Panc1 (cell line): ENCODE measurements at places on chromosomes 2 and 18. TPM values are rescaled to one million over a fixed set of nuclear protein-coding genes. Genes with fewer than 3 reads are reported as not detected.

DNA sequence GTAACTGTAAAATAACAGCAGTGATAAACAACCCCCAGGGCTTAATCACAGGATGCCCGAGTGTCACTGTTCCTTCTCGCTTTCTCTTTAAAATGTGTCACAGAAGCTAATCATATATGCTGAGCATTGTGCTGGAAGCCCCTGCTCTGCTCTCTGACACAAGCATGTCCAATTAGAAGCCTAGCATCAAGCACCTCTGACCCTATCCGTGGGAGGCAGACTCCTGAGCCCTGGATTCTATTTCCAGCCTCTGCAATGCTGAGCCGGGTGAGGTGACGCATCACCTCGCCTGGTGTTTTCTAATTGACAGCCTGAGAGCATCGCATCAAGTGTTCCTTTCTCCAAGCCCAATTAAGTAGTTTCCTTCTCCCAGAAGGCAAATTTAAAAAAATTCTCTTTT lies 19.7 kb upstream of the SCG2 start:
- DNase-seq: no peak

DNA sequence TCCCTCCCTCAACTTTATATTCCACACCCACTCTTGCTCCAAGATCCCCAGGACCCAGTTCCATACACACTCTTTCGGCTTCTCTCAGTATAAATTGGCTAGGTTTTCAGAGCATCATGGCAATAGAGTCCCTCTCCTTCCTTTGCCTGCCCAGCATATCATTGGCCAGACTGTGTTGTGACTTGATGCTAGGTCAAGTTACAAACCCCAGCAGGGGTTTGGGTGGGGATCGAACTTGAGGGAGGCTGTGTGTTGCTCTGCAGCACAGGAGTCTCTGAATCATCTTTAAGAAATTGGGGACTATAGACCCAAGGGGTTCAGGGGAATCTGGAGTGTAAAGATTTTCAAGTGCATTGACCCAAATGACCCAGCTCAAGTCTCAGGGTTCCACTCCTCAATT lies 477.5 kb upstream of the MEIS1 start:
- no peak for DNase-seq

GRCh38 chr18:22466608-22467395 lies 49.1 kb upstream of the CTAGE1 start:
- DNase-seq: peak; percentile 48

GRCh38 chr2:217661378-217661777 lies 341.4 kb downstream of the TNS1 start:
- DNase-seq: no peak

DNA sequence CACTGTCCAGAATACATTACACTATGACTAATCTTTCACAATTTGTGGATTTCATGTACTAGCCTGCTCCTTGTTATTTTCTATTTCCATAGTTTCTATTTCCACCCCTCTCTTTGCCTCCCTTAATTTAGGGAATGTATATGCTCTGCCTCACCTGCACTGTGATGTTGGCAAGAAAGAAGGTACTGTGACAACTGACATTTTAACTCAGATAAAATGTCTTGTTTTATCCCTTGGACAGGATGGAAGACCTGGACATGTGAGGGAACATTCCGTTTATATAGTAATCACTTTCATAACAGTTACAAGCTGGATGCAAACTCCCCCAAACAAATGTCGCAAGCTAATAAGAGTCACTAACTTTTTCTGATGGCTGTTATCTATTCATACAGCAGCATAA lies 21.5 kb upstream of the DSG3 start:
- no peak for DNase-seq

DNA sequence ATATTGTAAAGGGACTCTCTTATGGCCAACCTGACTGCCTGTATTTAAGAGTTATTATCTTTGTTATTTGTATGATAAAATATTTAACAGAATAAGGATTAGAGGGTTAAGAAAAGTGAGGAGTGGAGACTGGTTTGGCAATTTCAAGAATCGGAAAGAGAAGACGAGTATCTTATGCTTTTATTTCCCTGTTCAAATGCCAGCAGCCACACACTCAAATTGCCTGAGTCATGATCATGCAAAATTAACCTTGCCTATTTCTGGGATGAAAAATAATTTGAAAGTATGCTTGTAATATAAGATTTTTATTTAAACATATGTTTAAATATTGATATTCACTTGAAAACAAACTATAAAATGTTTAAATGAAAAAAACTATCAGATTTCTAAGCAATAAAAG lies 188.6 kb downstream of the CD226 start:
- DNase-seq: no peak

- no peak for DNase-seq
Measured at GRCh38 chr2:7997279-7997678, 684.6 kb upstream of the ID2 start.

GRCh38 chr2:36415381-36416022 lies 59.9 kb downstream of the CRIM1 start:
- no peak for DNase-seq

DNA sequence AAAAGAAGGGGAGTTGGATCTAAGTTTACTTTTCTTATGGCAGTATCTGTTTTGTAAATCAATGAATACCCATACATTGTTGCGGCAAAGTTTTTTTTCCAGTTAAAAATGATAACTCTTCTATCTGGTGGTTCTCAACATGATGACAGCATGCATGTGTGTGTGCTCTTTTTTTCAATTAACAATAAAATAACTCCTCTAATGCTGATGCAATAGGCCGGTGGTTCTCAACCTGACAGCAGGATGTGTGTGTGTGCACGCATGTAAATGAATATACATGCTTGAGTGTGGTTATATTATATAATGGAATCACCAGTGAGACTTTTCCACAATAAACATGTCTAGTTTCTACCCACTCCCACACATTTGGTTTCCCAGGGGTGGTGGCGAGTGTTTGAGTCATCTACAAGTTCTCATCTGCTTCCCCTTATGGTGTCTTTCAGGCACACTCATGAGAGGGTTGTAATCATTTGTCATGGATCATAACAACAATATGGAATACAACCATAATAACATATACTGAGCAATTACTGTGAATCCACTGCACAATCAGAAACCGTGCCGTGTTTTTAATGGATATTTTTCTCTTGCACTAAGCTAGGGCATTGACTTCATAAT lies 31.2 kb downstream of the PARD3B start:
- DNase-seq: no peak

- no peak for DNase-seq
Measured at GRCh38 chr18:50273203-50274043, 7.1 kb upstream of the CFAP53 start.

- no peak for DNase-seq
Measured at GRCh38 chr2:218418321-218418716, 604 bp upstream of the VIL1 start.

DNA sequence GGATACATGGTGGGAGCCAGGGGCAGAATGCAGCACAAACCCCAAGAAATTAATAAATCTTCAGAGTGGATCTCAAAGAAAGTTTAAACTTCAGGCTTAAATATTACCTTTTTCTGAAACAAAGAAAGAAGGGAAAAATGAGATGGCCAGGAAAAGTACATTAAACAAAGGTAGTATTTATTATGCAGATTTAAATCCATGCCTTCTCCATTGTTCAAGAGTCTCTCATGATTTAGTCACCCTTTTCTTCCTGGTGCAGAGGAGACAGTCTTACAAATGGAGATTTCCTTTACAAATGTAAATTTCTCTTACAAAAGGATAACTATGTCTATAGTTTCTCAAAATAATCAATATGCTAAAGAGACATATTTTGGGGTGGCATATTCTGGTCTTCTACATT lies 33.4 kb upstream of the PPM1B start:
- no peak for DNase-seq

DNA sequence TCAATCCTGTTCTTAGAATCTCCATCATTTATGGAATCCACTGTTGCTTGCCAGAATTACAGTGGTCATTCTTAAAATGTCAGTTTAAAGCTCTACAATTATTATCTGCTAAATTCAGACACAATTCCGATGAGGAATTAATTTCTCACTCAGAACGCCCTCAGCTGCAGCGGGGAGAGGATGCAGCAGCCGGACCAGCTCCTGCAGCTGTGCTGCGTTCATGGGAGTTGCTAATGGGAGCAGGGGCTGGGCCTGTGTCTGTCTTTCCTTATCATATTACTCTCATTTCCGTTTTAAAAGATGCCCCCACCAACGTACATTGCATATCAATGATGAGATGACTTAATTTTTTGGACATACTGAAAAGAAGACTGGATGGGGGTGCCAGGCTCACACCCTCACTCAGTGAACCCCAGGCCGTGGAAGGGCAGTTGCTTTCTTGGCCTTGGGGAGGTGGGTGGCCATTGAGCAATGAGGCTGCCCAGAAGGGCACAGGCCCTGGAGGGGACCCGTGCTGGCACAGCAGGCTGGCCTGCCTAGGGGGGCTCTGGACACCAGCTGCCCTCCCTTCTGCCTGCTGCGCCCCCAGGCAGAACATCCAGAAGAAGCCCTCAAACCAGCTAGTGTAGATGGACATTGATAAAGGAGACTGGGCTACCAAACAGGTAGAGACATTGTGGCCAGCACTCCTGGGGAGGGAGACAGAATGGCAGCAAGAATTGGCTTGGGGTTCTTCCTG lies 503.6 kb upstream of the MYT1L start:
- no peak for DNase-seq

GRCh38 chr2:118224895-118225311 lies 136.6 kb downstream of the INSIG2 start:
- DNase-seq: no peak

DNA sequence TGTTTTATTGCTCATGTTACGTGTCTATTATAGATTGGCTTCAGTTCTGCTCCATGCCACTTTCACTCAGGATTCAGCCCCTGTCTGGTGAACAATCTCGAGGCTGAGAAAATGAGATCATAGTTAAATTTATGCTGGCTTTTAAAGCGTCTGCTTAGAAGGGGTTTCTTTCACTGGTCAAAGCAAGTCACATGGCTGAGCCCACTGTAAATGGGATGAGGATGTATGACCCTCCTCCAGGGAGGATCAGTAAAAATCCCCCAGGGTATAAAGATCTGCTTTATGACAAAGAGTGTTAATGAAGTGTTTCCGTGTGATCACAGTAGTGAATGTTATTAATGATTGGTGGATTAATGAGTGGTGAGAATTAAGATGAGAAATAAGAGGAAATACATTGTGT lies 6.2 kb upstream of the PLCL1 start:
- DNase-seq: no peak

DNA sequence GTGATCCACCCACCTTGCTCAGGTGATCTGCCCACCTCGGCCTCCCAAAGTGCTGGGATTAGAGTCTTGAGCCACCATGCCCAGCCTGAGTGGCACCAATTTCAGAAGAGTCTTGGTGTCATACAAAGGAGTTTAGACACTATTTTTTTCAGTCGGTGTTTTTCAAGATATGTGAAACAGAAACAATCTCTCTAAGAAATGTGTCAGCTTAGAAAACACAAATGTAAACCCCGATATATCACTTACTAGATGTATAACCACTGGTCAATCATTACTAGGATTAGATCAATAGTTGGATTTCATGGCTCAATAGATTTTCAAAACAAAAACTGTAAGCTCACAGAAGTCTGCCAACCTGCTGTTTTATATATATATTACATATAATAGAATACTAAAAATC lies 67.2 kb upstream of the FRZB start:
- DNase-seq: no peak

- DNase-seq: no peak
Measured at GRCh38 chr2:200104015-200104414, 148.6 kb downstream of the MAIP1 start.

- DNase-seq: no peak
Measured at GRCh38 chr2:41413813-41414485, 633.9 kb upstream of the PKDCC start.

DNA sequence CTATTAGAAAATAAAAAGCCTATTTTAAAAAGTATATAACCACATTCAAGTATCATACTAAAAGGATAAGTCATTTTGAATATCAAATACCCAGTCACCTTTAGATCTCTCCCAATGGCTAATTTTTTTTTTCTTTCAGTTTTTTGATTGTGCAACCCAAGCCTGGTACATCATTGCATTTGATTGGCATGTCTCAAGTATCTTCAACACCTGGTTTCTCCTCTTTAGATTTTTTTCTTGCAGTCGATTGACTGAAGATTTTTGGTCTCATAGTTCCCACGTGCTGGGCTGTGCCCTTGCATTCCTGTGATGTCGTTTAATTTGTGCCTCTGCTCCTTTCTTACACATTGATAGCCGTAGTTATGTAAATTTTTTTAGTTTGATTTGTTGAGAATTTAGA lies 40.7 kb downstream of the ATIC start:
- DNase-seq: no peak

- no peak for DNase-seq
Measured at GRCh38 chr2:167855211-167855610, 392.2 kb downstream of the STK39 start.

DNA sequence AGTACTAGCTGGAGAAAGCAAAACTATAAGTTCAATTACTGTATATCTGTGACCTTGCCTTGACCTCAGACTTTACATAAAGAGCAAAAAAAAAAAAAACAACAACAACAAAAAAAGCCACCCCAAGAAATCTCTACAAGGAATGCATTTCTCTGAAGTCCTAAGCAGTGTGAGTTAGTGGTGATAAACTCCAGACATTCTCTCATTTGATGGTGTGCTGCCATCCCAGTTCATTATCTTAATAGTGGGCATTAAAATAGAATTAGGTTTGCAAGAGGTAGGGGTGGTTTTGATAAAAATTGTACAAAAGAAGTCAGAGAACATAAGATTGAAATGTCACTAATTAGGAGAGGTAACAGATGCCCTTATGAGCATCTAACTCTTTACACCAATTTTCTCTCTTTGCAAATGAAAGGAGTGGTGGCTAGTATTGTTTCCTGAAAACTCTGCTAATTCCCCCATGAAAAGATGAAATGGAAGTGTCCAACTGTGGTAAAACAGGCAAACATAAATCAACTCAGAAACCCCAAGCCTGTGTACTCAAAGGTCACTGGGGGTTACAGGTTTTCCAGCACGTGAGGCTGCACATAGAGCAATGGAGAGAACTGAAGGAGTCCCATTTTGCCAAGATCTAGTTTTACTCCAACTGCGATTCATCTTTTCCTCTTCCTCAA lies 131.9 kb downstream of the MEIS1 start:
- DNase-seq: no peak

GRCh38 chr2:228072669-228073068 lies 108.8 kb downstream of the SPHKAP start:
- DNase-seq: no peak

DNA sequence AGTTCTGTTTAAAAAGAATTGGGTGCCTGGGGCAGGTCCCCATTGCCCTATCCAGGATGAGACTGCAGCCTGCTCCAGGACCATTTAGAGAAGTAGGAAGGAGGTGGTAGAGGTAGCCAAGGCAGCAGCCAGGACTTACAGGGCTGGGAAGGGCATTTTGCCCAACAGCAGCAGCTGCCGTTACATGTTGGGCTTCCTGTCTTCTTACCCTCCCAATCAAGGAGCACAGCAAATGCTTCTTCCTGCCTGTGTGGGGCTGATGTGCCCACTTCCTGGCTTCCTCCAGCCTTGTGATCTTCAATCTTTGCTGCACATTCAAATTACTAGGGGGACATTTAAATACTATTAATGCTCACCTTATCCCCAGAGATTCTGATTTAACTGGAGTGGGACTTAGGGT lies 112.0 kb downstream of the QPCT start:
- DNase-seq: no peak

OTOS gene
- total RNA-seq: not detected

EVX2 gene
- total RNA-seq: not detected

SLC38A11 gene
- 0.46 TPM for total RNA-seq

OTX1 gene
- total RNA-seq: 4.2 TPM

LAMA1 gene
- 0.03 TPM for total RNA-seq

ZNF385B gene
- total RNA-seq: 0.28 TPM

CPO gene
- total RNA-seq: not detected

INHBB gene
- total RNA-seq: 38.2 TPM
